RWPE2 (cell line): ENCODE measurements at places on chromosomes 3 and 15.

DNA sequence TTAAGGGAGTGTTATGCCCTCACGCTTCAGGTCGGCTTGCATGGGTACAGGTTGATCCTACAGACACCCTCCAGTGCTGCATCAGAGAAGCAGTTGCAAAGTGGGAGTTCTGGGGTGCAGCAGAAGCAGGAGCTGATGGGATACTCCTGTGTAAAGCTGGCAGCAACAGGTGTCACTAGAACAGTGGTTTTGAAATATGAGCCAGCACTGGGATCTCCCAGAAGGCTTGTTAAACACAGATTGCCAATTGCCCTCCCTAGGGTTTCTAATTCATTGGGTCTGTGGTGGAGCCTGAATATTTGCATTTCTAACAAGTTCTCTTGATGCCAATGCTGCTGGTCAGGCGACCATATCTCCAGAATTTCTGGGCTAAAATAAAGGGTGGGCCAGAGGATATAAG lies 350.4 kb downstream of the CLSTN2 start:
- H3K4me3 ChIP-seq = no peak overlapping the region
- no peaks in the 10 kb centered on the region for H3K27me3 ChIP-seq
- DNase-seq = no peak

- H3K4me1 ChIP-seq = no peaks in the 10 kb centered on the region
Measured at GRCh38 chr3:34109021-34109420, 310.6 kb downstream of the PDCD6IP start.

- H3K27me3 ChIP-seq = peaks cover 7% of the 10 kb centered on the region
- H3K4me1 ChIP-seq = no peaks in the 10 kb centered on the region
- DNase-seq = no peak
- 0 out of 2 replicates have a peak, but pooled peaks cover 3% of the 10 kb centered on the region for H3K36me3 ChIP-seq
Measured at GRCh38 chr3:120274739-120275167, 10.3 kb downstream of the GPR156 start.

GRCh38 chr3:141275032-141275422 lies 43.4 kb downstream of the PXYLP1 start:
- H3K4me1 ChIP-seq = peaks cover 19% of the 10 kb centered on the region
- H3K27me3 ChIP-seq = no peaks in the 10 kb centered on the region
- peak overlapping the region; percentile 13 for H3K27ac ChIP-seq
- DNase-seq = no peak

GRCh38 chr3:22216601-22217000 lies 465.6 kb upstream of the ZNF385D start:
- no peak overlapping the region for H3K27ac ChIP-seq
- no peaks in the 10 kb centered on the region for H3K36me3 ChIP-seq
- no peaks in the 10 kb centered on the region for H3K27me3 ChIP-seq
- H3K4me1 ChIP-seq = no peaks in the 10 kb centered on the region

DNA sequence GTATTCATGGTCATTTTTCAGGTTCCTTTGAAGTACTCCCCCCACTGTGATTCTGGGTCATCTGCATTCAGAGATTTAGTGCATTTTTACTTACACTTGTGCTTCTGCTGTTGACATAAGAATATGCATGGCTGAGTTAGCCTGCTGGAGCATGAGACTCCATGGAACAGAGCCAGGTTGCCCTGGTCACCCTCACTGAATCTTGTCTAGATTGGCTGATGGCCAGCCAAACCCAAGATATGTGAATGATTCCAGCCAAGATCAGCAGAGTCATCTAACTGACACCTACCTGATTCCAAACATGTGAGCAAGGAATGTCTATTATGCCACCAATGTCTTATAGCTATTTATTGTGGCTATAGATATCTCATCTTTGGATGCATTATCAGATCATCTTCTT lies 25.1 kb downstream of the DTWD1 start:
- H3K4me3 ChIP-seq = no peak overlapping the region
- no peak overlapping the region for H3K27ac ChIP-seq
- H3K4me1 ChIP-seq = peaks cover 9% of the 10 kb centered on the region
- no peaks in the 10 kb centered on the region for H3K27me3 ChIP-seq

DNA sequence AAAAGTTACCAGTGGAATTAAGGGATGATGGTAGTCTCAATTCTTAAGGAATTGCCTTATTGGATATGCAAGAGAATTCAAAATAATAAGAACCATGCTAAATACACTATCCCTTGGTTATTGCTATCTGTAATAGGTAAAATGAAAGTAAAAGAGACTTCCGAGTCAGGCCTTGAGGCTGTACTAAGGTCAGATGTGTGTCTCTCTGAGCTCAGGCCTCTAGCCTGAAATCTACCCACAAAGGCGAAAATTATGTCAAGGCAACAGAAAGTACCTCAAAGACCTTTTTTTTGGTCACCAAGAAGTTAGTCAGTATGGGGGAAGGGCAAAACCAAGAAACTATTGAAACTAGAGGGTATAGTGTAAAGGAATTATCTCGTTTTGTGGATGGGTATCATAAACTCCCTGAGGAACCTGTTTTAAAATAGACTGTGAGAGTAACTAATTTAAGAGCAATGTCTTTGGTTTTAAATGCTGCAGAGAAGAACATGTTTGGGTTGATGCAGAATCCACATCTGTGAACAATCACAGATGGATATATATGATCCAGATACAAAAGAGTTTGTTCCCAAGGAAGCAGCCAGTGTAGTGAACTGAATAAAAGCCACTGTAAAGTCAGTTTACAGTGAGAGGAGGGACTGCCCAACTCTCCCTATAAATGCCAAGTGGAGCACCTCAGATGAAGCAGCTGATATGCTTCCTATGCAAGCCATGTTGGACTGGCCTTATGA lies 382.3 kb upstream of the SEMA6D start:
- no peak overlapping the region for H3K4me3 ChIP-seq
- no peak for DNase-seq
- H3K36me3 ChIP-seq = no peaks in the 10 kb centered on the region

DNA sequence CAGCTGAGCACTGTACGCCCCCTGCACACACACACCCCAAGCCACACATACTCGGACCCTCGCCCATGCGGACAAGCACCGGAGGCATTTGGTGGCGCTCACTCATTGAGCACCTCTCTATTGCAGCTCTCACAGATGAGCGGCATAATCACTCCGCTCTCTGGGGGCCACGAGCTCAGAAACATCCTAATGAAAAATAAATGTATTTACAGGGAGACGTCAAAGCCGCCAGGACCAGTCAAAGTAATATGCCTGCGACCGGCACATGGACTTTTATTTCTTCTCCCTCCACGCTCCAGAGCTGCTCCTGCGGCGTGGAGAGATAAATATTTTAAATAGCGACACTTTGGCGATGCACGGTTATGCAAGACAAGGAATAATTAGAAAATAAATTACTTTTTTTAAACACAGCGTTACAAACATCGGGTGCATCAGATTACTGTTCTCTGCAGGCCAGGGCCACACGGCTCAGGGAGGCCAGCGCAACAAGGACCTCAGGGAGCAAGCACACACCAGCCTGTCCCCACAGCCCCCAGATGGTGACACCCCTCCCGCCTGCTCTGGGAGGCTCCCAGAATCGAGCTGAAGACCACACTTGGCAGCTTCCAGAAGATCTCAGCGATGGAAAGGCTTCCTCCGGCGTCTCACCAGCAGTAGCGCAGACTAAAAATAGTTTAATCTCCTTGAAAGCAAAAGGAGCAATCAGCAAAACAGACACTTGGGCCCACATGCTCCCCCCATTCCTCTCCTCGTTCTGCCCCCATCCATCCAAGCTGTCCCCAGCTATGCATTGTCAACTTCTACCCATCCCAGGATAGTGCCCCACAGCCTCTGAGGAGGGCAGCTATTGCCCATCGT lies 48.0 kb downstream of the CACNA2D2 start:
- H3K27ac ChIP-seq = no peak overlapping the region
- no peak overlapping the region for H3K4me3 ChIP-seq
- H3K36me3 ChIP-seq = no peaks in the 10 kb centered on the region
- DNase-seq = no peak
- H3K27me3 ChIP-seq = no peaks in the 10 kb centered on the region

GRCh38 chr15:96849271-96849900 lies 518.9 kb downstream of the NR2F2 start:
- H3K36me3 ChIP-seq = no peaks in the 10 kb centered on the region
- H3K4me1 ChIP-seq = no peaks in the 10 kb centered on the region
- H3K27ac ChIP-seq = no peak overlapping the region
- H3K4me3 ChIP-seq = no peak overlapping the region
- DNase-seq = no peak

- H3K4me1 ChIP-seq = no peaks in the 10 kb centered on the region
- no peak overlapping the region for H3K4me3 ChIP-seq
- peaks cover 25% of the 10 kb centered on the region for H3K27me3 ChIP-seq
- no peaks in the 10 kb centered on the region for H3K36me3 ChIP-seq
Measured at GRCh38 chr3:38646630-38647029, 2.9 kb downstream of the SCN5A start.

- H3K27me3 ChIP-seq = no peaks in the 10 kb centered on the region
- H3K27ac ChIP-seq = no peak overlapping the region
- no peak overlapping the region for H3K4me3 ChIP-seq
- no peaks in the 10 kb centered on the region for H3K36me3 ChIP-seq
Measured at GRCh38 chr3:87181551-87181950, 45.6 kb upstream of the CHMP2B start.

GRCh38 chr3:111882194-111882593 lies 23.1 kb downstream of the PHLDB2 start:
- no peaks in the 10 kb centered on the region for H3K27me3 ChIP-seq
- no peak overlapping the region for H3K4me3 ChIP-seq
- no peaks in the 10 kb centered on the region for H3K4me1 ChIP-seq

DNA sequence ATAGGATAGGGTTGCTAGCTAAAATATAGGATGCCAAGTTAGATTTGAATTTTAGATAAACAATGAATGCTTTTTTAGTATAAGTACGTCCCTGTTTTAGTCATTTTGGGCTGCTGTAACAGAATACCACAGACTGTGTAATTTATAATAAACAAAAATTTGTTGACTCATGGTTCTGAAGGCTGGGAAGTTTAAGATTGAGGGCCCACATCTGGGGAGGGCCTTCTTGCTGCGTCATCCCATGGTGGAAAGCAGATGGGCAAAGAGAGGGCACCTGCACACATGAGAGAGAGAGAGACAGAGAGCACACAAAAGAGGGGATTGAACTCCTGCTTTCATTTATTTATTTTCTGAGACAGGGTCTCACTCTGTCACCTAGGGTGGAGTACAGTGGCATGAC lies 246.5 kb downstream of the EPHB1 start:
- peaks cover 17% of the 10 kb centered on the region for H3K27me3 ChIP-seq
- H3K4me3 ChIP-seq = no peak overlapping the region
- no peaks in the 10 kb centered on the region for H3K4me1 ChIP-seq
- H3K27ac ChIP-seq = no peak overlapping the region
- no peak for DNase-seq
- H3K36me3 ChIP-seq = no peaks in the 10 kb centered on the region

DNA sequence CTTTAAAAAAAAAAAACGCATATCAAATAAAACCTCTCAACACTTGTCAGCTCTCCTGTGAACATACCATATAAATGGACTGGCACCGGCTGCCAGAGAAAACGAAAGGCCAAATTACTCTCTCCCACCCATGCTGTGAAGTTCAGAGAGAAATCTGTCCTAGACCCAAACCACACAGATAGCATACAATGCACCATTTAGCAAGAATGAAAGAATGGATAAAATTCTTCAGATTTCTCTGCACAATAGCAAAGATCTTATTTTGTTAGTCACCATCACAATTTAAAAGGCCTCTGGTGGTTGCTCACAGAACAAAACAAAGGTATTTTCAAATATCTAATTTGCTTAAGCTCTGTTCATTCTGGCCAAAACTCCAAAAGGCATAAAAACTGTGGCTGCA lies 93.9 kb upstream of the BHLHE40 start:
- H3K4me1 ChIP-seq = no peaks in the 10 kb centered on the region
- no peaks in the 10 kb centered on the region for H3K27me3 ChIP-seq
- no peak overlapping the region for H3K27ac ChIP-seq
- no peak overlapping the region for H3K4me3 ChIP-seq

DNA sequence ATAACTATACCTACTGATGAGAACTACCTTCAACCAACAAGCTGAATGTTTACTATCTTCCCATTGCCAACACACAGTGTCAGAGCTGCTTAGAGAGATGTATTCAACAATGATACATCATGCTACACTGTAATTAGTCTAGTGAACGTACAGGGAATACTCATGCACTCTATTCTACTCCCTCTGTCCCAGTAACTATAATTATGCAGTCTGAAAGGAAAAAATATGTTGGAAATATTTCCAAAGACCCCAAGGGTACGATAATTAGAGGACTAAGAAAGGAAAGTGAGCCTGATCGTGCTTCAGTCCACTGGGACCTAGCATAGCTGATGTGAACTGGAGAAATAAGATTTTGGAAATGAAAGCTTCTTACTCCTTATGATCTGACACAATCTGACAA lies 36.9 kb upstream of the FSIP1 start:
- no peaks in the 10 kb centered on the region for H3K36me3 ChIP-seq
- DNase-seq = no peak
- no peaks in the 10 kb centered on the region for H3K27me3 ChIP-seq
- no peak overlapping the region for H3K27ac ChIP-seq

DNA sequence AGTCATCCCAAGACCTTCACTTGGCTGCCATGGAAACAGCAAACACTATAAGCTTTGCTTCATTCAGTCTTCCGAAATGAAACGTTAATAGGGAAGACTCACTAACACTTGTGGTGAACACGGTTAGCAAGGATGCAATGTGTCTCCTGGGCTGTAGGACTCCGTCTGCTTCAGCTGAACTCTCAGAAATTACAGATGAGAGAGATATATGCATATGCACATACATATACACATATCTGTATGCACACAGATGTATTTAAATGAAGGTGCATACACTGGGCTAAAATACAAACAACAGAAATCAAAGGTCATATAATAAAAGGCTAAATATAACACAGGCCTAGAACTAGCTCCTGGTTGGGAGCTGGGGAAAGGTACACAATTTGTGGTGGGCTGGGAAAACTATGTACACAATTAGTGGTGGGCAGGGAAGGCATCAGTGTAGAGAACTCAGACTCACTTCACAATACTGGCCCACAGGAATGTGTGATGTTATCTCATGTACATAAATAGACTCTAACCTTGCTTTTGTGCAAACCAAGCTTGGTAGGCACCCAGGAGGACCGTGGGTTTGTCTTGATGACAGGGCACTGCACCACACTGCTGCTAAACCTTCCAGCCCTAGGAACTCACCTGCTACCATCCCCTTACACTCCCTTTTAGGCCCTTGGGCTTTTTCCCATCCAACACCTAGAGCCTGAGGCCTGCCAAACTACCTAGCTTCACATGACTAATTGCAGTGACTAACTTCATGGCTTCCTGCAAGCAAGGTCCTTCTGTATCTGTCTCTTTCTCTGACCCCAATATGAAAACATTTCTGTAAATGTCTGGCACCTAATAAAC lies 873.1 kb downstream of the NSUN3 start:
- no peaks in the 10 kb centered on the region for H3K36me3 ChIP-seq
- no peak overlapping the region for H3K27ac ChIP-seq
- no peaks in the 10 kb centered on the region for H3K27me3 ChIP-seq

DNA sequence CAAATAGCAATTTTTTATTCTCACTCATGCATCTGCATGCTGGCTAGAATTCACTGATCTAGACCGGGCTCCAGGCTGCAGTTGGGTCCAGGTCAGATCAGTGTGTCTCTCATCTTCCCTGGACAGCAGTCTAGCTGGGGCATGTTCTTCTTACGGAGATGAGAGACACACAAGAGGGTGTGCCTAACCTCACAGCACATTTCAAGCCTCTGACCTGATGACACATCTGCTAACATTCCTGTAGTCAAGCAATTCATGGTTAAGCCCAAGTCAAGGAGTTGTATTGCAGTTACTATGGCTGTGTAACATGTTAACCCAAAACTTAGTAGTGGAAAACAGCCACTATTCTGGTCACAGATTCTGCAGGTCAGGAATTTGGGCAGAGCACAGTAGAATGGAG lies 13.1 kb downstream of the BSN start:
- H3K4me3 ChIP-seq = no peak overlapping the region
- no peaks in the 10 kb centered on the region for H3K4me1 ChIP-seq
- no peak overlapping the region for H3K27ac ChIP-seq
